HS-27A (cell line): ENCODE measurements at places on chromosomes 11 and 22.

- no peak for DNase-seq
Observed at GRCh38 chr11:11982975-11983374, 25.5 kb downstream of the DKK3 start.

- DNase-seq = no peak
Observed at GRCh38 chr22:36184433-36185025, 17.1 kb downstream of the APOL4 start.

- DNase-seq = no peak
Observed at GRCh38 chr11:57407941-57408475, 17.6 kb upstream of the PRG2 start.

DNA sequence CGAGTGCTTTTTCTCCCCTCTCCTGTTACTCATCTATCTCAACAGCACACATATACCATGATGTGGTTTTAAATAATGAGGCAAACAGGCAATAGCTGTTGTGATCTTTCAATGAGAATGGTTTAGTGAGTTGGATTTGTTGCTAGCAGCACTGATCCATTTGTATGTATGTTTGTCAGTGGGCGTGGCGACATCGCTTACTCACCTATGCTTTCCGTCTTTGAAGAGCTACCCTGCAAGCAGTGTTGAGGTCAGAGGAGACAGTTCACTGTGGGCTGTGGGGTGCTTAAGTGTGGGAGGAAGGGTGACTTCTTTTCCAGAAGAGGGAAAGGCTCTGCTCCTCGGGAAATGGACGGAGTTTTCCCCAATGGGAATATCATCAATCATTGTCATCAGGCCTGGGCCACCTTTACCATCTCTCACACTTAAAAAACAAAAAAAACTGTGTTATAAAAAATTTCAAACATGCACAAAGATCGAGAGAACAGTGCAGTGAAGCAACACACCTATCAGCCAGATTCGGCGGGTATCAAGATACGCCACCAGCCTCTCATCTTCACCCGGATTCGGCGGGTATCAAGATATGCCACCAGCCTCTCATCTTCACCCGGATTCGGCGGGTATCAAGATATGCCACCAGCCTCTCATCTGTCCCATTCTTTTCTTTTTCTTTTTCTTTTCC, 83.8 kb downstream of the TBC1D22A start:
- DNase-seq = no peak

DNA sequence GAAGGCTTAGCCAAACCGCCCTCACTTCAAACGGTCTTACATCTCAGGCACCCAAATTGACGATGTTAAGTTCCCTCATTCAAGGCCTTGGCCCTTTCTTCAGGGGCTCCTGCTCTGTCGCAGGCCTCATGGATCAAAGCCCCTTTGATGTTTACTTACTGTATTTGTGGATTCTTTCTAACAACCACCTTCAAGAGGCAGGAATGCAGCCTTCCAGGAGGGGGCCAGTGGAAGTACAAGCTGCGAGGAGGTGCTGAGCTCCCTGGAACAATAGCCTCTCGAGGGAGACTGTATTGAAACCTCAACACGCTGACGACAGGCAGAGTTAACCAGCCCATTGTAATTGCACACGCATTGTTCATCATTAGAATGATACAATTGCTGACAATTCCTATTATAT, 209.1 kb downstream of the ST3GAL4 start:
- no peak for DNase-seq

DNA sequence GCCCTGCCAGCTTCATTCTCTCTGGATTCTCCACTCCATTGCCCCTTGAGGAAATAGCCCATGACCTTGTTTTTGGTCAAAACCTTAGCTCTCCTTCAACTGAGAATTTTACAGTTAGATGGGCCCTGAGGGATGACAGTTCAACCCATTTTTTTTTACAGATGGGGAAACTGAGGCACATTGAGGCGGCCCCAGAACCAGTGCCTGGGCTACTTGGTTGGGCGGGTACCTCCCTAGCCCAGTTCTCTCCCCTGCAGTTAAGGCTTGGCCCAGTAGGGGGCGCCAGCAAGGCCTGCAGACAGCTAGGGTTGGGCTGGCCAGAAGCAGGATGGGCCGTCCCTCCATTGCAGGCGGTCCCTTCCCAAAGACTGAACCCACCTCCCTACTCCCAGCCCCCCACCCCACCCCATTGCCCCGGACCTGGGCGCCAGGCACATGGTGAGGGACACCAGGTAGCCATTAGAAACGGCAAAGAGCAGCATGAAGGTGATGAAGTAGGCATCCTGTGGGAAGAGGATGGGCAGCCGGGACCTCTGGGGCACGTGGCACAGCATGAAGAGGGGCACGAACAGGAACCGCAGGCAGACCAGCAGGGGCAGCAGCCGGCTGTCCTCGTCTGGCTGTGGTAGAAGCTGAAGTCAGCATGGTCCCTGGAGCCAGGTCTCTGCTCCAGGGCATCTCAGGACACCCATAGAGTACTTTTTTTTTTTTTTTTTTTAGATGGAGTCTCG, 7.6 kb downstream of the SLC29A2 start:
- DNase-seq = no peak

GRCh38 chr11:132131961-132132360, 761.5 kb downstream of the NTM start:
- no peak for DNase-seq

DNA sequence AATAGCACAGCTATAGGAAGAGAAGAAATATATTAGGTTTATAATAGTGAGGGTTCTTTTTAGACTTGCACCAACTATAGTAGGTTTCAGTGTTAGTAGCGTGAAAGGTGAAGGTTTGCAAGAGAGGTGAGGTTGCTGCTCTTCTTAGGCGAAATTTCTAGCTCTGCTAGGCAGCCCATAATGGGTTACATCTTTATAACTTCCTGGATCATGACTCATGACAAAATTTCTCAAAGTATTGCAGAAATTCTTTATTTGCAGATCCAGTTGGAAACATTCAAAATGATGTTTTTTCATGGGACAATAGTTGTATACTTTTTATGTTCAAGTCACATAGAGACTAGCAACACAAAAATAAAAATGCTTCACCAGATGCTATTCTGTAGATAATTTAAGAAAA, 260.0 kb downstream of the SOX6 start:
- peak; percentile 51 for DNase-seq

DNA sequence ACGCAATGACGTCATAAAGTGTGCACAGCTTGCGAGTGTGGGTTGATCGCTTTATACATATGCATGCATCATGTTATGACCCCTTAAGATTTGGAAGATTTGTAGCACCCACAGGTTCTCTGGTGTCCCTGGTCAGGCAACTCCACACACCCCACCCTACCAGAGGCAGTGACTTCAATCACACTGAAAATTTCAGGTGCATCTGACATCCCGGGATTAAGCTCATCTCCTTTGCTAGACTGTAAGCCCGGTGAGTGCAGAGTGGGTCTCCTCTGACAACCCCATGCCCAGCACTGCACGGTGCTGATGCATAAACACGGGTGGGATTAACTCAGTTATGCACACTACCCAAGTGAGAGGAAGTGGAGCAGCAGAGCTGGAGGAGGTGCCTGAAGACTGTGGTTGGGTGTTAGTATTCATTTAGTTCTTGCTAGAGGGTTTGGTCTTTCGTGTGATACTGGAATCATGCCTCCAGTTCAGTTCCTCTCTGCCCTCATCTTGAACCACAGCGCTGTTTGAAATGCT, 6.5 kb downstream of the ARSA start:
- DNase-seq = no peak

DNA sequence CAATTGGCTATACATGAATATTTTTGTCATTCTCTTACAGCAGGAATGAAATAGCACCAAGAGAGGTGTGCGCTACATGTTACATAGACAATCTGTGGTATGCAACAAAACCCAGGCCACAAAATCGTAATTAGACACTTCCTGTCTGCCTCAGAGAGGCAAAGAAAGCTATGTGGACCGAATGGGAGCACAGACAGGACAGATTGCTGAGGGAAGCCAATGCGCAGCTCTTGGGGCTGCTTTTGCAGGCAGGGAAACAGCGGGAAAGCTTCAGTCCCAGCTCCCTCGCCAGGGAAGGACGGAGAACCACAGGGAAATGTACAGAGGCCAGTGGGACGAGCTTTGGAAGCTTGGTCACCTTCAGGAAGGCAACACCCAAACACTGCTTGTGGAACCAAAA, 40.9 kb downstream of the SERPINH1 start:
- no peak for DNase-seq
